ENCODE measurements at places on chromosomes 13 and 19. TPM values are rescaled to one million over a fixed set of nuclear protein-coding genes. Genes with fewer than 3 reads are reported as not detected.

DNA sequence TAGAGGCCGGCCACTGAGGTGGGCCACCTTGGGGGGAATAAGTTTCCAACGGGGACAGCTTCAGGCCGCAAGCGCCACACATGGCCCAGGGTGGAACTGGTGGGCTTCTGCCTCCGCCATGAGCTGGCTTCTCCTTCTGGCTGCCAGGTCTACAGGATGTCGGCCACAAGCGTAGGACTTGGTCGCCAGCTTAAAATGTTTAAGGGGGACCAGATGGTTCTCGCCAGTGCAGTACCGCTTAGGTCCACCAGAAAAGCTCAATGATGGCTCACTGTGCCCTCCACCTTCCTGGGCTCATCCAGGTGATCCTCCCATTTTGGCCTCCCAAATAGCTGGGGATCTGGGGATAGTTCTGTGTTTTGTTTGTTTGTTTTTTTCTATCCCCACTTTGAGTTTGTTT, 38.7 kb upstream of the ZNF254 start:
- H3K27me3 ChIP-seq: no peaks in the 10 kb centered on the region
- H3K4me1 ChIP-seq: no peaks in the 10 kb centered on the region
- H3K4me3 ChIP-seq: no peak overlapping the region
- no peak for DNase-seq
- H3K27ac ChIP-seq: no peak overlapping the region
- H3K36me3 ChIP-seq: peaks cover 79% of the 10 kb centered on the region

- H3K36me3 ChIP-seq: peaks cover 73% of the 10 kb centered on the region
- H3K4me3 ChIP-seq: peak overlapping the region; percentile 95
These were observed 2.3 kb downstream of the EEF2 start for GRCh38 chr19:3982701-3983541.

The GNG8 gene
- 21.4 TPM for total RNA-seq

DNA sequence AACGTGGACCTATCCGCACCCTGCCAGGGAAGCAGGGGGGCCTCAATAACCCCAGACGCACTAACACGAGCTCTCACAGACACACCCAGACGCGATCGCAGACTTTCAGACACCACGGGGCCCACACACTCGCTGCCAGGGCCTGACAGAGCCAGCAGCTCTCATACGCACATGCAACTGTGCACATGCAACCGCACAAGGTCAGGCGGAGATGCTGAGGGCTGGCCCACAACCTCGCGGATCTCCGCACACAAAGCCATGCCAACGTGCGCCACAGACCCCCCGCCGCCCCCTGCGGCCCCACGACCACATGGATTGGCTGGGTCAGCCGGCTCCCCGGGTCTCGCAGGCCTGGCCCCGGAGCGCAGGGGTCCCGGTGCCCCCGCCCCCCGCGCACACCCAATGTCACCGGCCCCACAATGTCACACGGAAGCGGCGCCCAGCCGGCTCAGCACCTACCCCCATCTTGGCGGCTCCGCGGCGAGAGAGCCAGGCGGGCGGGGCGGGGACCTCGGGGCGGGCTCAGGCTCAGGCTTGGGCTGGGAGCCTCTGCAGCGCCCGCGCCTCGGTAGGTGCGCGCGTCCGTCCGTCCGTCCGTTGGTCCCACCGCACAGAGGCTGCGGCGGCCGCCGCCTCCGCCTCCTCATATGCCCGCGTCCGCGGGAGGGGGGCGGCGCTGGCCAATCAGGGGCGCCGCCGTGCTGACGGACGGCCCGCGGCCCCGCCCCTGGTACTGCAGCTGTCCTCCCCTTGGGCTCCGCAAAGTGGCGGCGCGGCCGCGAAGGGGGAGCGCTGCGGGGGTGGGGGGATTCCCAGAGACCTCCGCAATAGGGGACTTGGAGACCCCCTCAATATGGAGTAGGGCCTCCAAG, at the start of gene ATP1A3:
TSS of gene ATP1A3 (minus strand) at position 619 of the 872 bp plus-strand sequence. CDS start at position 465, 154 bp downstream.
- H3K27me3 ChIP-seq: peaks cover 39% of the 10 kb centered on the region
- no peaks in the 10 kb centered on the region for H3K36me3 ChIP-seq
- DNase-seq: peak; percentile 60
- H3K4me1 ChIP-seq: peaks cover 20% of the 10 kb centered on the region
- no peak within 1 kb of the TSS for H3K27ac ChIP-seq

- H3K27me3 ChIP-seq: no peaks in the 10 kb centered on the region
- no peaks in the 10 kb centered on the region for H3K4me1 ChIP-seq
- no peak overlapping the region for H3K27ac ChIP-seq
- DNase-seq: no peak
These were observed 26.0 kb upstream of the CHST8 start for GRCh38 chr19:33595783-33596182.

- no peaks in the 10 kb centered on the region for H3K27me3 ChIP-seq
- peak overlapping the region; percentile 91 for H3K4me3 ChIP-seq
- H3K27ac ChIP-seq: no peak overlapping the region
- H3K36me3 ChIP-seq: peaks cover 37% of the 10 kb centered on the region
- peaks cover 41% of the 10 kb centered on the region for H3K4me1 ChIP-seq
These were observed 1.1 kb upstream of the PHF11 start for GRCh38 chr13:49494645-49495044.

DNA sequence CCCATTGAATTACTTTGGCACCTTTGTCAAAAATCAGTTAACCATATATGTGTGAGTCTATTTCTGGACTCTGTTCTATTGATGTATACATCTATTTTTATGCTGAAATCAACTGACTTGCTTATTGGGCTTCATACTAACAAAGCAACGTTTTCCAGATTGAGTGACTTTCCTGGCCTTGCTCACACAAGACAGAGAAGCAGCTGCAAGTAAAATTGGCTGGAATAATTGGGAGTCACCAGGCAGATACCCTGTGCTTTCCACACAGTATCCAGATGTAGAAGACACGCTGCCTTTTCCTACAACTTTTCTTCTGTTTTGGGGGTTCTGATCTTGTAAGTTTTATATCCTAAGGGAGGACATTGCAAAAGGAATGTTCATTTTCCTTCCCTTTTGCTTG, 11.2 kb downstream of the METTL21C start:
- H3K4me1 ChIP-seq: peaks cover 36% of the 10 kb centered on the region
- peaks cover 31% of the 10 kb centered on the region for H3K36me3 ChIP-seq
- no peak overlapping the region for H3K27ac ChIP-seq
- DNase-seq: no peak

The DBP gene
- total RNA-seq: 7.3 TPM

- no peak overlapping the region for H3K27ac ChIP-seq
- no peaks in the 10 kb centered on the region for H3K4me1 ChIP-seq
- DNase-seq: no peak
- H3K27me3 ChIP-seq: peaks cover 3% of the 10 kb centered on the region
- no peaks in the 10 kb centered on the region for H3K36me3 ChIP-seq
- no peak overlapping the region for H3K4me3 ChIP-seq
These were observed 66.6 kb downstream of the CHST8 start for GRCh38 chr19:33688171-33688992.

The ZNF429 gene
- total RNA-seq: 3.1 TPM

The POLR2I gene
- total RNA-seq: 68.9 TPM

The IL12RB1 gene
- 43.3 TPM for total RNA-seq

DNA sequence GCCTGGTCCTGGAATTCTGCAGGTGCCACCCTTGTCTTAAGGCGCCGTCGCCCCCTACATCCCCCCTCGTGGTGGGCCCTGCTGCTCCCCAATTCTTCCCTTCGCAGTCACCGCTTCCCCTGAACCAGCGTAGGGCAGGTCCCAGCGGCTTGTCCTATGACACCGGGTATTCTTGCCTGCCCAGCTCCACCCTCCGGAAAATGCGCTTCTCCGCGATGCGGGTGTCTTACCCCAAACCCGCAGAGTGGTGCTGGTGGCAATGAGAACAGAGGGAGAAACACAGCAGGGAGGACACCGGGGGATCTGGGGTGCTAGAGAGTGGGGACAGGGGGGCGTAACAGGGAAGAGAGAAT, 9.0 kb downstream of the ZNF808 start:
- H3K4me3 ChIP-seq: peak overlapping the region; percentile 87
- H3K4me1 ChIP-seq: peaks cover 15% of the 10 kb centered on the region
- H3K27me3 ChIP-seq: no peaks in the 10 kb centered on the region
- peak; percentile 47 for DNase-seq
- peaks cover 83% of the 10 kb centered on the region for H3K36me3 ChIP-seq
- H3K27ac ChIP-seq: peak overlapping the region; percentile 91

DNA sequence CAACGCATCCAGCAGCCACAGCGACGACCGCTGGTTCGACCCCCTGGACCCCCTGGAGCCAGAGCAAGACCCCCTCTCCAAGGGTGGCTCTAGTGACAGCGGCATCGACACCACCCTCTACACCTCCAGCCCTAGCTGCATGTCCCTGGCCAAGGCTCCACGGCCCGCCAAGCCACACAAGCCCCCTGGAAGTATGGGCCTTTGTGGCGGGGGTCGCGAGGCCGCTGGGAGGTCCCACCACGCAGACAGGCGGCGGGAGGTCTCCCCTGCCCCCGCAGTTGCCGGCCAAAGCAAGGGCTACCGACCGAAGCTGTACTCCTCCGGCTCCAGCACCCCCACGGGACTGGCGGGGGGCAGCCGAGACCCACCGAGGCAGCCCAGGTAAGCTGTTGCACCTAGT, 59.5 kb downstream of the DPF1 start:
- no peaks in the 10 kb centered on the region for H3K27me3 ChIP-seq
- H3K27ac ChIP-seq: no peak overlapping the region
- H3K4me1 ChIP-seq: no peaks in the 10 kb centered on the region
- no peak for DNase-seq

Data from activated T-helper 2 cell treated with anti-CD3 and anti-CD28 coated beads, Interferon-gamma antibody, Interleukin-2, Interleukin-4, amounts not matched to agents 10 μg/mL and 5 μg/mL and 100 μg/mL, durations not matched to agents 14 hours and 24 hours and 36 hours (primary cell).